ENCODE measurements at places on chromosomes 2 and 18.

DNA sequence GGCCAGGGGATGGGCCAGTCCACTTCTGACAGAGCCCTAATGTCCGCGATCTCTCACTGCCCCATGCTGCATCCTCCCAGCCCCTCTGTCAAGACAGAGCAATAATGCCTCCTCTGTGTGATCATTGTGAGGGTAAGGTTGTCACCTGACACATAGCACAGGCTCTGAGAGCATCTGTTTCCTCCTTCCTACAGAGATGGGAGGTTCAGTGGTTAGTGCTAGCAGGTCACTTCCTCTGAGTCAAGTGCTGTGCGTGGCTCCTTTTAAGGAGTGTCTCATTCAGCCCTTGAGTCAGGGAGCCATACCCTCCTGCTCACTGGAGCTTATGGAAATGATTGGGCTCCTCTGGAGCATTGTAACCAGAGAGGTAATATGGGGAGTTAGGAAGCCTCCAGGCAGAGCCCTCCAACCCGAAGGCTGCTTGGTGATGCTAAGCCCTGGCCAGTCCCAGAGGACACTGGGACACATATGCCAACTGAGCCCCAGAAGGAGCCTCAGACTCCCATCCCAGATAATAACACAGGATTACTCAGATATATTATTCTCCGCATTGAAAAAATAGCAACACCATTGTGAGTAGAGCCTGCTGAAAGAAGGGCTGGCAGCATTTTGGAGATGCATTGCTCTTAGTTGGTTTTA lies 189.0 kb downstream of the GALNT1 start:
- peak; percentile 3 for DNase-seq

DNA sequence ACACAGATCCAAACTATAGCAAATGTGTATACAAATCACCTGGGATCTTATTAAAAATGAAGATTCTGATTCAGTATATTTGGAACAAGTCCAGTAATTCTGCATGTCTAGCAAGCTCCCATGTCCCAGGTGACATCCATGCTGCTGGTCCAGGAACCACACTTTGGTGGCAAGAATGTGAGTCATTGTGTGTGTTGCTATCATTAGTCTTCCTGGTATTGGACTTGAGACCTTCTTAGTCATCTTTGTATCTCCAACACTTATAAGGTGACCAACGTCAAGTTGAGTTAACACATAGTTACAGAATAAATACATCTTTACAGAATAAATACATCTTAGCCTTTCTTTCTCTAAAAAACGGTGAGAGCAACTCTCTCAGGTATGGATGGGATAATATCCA lies 107.9 kb upstream of the NDUFV2 start:
- DNase-seq, result no peak

GRCh38 chr2:5913711-5914395 lies 221.7 kb downstream of the SOX11 start:
- DNase-seq, result no peak

- no peak for DNase-seq
Observed at GRCh38 chr18:61893309-61893970, 633 bp upstream of the RNF152 start.

GRCh38 chr18:4551001-4551360 lies 95.9 kb upstream of the DLGAP1 start:
- DNase-seq, result no peak

DNA sequence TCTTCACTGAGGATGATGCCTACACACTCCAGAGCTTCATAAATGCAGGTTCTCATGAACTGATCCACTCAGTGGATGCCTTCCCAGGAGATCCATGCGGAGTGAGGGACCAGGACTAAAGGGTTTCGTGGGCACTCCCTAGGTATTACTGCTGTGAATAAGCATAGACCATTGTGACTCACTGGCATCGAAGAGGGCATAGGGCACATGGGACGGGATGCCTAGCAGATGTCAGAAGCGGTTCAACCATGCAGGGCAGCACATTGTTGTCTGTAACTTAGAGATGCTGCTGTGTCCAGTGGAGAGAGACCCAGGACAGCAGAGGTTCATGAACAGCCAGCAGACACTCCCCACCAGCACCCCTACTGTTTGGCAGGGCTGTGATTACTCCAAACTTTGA lies 17.2 kb downstream of the GKN2 start:
- no peak for DNase-seq

GRCh38 chr2:230784795-230785194 lies 72.2 kb downstream of the CAB39 start:
- no peak for DNase-seq

Measured in activated CD4-positive, alpha-beta T cell treated with anti-CD3 and anti-CD28 coated beads, Interleukin-2, Interleukin-4, amounts not matched to agents 100 ng/mL and 50 ng/mL, durations not matched to agents 16 hours and 8 hours (primary cell).